ENCODE measurements at places on chromosomes 1 and 21.
A peak's percentile ranks its signal among the peaks of the same experiment; 100 is the strongest.

- DNase-seq: no peak
These were observed 83.7 kb downstream of the DPYD start for GRCh38 chr1:97837161-97837560.

DNA sequence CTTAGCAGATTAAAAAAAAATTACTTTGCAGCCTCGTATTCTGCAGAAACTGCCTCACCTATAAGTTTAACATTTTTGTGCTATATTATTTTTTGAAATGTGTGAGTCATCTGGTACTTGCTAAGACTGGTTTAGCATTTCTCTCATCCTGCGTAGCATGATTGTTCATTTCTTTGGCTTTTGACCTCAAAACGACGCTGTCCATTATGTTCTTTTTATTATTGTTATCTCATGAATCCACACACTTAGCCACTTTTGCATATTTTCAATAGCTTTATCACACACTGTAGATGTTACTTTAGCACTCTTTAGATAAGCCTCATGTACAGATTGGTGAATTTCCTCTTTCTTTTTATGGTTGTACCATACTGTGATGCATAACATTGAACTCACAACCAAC, 1004.9 kb upstream of the NCAM2 start:
- DNase-seq: no peak

DNA sequence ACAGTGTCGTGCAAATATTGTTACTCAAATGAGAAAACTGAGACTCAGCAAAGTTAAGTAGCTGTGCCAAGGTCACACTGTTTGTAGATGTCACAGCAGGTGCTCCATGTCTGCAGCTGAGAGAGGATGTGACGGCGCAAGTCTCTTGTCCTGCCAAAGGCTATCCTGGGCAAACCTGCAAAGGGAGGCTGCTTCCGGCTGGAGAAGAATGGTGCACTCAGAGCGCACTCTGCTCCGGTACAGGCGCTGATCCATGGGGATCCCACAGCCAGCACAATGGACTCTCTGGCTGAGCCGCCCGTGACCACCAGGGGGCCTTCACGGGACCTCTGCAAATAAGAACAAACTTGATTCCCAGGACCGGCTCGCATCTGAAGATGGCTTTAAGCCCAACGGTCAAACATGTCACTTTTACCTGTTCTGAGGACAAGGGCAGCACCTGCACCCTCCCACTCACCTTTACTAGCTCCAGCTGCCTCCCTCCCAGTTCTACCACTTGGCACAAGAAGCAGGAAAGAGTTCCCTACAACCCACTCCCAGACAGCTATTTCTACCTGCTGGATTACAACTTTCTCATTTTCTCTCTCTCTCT, 21.9 kb downstream of the RD3 start:
- DNase-seq: peak; percentile 83

- DNase-seq: no peak
These were observed 14.1 kb downstream of the PFKFB2 start for GRCh38 chr1:207067185-207067584.
